ENCODE measurements at places on chromosomes 5 and 9. TPM values are rescaled to one million over a fixed set of nuclear protein-coding genes. Genes with fewer than 3 reads are reported as not detected.

DNA sequence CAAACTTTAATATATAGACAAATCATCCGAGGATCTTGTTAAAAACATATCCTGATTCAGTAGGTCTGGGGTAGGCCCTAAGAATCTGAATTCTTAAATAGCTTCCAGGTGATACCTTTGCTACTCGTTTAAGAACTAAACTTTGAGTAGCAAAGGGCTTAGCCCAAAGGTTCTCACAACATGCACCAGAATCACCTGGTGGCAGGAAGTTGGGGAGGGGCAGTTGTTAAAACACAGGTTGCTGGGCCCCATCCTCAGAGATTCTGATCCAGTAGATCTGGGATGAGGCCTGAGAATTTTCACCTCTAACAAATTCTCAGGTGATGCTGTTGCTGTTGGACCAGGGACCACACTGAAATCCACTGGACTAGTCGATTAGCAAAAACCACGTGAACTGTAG lies 20.0 kb upstream of the RGMB start:
- DNase-seq, result no peak

DNA sequence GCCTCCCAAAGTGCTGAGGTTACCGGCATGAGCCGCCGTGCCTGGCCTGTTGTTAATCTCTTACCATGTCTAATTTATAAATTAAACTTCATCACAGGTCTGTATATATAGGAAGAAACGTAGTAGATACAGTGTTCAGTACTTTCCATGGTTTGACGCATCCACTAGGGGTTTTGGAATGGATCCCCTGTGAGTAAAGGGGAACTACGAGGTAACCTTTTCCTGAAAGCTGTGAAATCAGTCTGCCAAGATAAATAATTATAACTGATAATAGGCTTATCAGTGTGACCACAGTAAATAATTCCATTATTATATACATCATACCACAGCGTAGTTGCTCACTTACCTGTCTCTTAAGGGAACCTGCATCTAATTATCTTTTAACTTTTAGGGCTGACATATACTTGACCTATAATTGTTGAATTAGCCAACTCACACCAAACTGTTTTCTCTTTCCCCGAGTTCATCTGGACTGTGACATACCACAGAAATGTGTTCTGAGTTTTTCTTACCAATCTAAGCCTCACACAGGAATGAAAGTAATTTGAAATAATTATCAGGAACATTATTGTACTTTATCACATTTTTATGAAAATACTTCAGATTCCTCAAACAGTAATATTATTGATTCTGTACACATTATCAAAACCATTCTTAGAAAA lies 42.9 kb downstream of the DAPK1 start:
- no peak for DNase-seq

GRCh38 chr5:1926471-1927341 lies 44.0 kb upstream of the IRX4 start:
- DNase-seq, result no peak

- DNase-seq, result peak; percentile 86
Observed at GRCh38 chr9:1050125-1050895, at the start of gene DMRT2. TSS of gene DMRT2 (plus strand) at chr9:1050357. CDS start at chr9:1051614, 1,257 bp downstream.

DNA sequence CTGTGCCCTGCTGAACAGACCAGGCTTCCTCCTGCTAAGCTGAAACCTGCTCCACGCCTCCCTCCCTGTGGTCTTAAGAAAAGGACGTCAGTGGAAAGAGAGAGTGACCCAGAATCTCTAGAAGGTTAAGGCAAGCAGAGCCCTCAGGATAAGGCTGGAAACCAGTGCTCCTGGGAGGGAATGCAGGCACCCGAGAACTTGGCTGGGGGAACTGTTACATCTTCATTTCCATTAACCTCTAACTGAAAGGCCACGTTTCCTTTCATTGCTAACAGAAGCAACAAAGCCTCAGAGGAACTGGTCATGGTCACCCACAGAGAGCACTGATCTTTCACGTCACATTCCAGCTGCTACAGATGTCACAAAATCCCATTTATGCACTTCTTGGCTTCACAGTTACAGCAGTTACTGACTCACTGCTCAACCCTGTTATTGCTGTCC lies 26.1 kb upstream of the AKNA start:
- no peak for DNase-seq

DNA sequence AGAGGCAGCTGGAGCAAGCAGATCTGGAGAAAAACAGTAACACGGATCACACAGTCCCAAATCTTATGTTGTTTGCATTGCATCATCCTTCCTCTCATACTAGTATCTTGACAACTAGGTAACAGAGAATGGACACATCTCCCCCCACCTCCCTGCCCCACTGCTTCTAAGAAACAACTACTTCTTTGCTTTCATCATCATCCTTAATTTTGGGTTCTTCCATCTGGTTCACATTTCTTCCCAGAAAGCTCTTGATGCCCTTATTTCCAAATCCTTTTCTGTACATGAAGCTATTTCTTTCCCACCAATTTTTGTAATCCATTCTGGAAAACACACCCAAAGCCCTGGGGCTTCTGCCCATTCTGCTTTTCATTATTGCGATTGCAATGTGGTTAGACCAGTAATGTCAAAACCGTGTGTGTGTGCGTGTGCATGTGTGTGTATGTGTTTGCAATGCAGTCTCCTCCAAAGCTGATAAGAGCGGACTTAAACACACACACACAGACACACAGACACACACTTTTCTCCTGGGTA lies 254.7 kb upstream of the SLC30A5 start:
- DNase-seq, result no peak

GRCh38 chr5:111742177-111742994 lies 14.6 kb downstream of the NREP start:
- no peak for DNase-seq

DNA sequence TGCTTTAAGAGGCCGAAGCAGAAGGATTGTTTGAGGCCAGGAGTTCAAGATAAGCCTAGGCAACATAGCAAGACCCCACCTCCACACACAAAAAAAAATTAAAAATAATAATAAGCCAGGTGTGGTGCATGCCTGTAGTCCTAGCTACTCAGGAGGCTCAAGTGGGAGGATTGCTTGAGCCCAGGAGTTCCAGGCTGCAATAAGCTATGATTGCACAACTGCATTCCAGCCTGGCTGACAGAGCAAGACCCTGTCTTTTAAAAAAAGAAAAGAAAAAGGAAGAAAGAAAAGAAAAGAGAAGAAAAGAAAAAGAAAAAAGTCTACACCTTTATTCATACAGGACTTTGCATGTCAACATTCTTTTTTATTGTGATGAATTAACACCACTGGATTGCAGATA lies 2125.8 kb downstream of the MAT2B start:
- no peak for DNase-seq

DNA sequence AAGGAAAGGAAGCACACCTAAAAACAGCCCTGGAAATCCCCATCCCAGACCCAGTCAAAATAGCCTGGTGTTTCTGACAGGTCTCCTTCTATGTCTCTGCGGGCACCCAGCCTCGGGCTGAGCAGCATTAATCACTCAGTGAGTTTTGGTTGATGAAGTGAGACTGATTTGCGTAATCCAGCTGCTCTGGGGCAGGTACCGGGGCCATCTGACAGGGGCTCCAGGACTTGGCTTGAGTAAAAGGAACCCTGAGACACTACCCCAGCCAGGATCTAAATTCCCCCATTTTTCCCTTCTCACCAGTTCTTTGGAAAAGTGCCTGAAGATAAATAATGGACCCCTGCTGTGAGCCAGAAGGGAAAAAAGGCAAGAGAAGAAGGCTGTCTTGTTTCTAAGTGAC lies 596 bp downstream of the SLC28A3 start:
- peak; percentile 50 for DNase-seq

GARNL3 gene
- 18.1 TPM for total RNA-seq

TPRN gene
- total RNA-seq, result 5.4 TPM

GARIN3 gene
- not detected for total RNA-seq

DNA sequence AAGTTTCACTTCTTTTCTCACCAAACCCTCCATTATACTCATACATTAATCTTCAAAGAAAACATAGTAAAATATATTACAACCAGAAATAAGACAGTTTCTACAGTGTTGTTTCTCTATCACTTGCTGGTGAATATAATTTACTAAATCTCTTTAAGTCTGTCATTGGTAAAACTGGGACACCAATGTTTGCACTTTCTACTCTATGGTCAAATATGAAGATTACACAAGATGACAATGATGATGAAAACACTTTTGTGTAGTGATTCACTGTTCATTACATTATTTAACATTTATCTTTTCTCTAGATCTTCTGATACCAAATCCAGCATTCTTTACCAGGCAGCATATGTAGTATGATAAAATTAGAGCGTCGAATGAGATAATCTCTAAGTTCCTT lies 459.1 kb downstream of the DMAC1 start:
- no peak for DNase-seq

- no peak for DNase-seq
Observed at GRCh38 chr9:8329561-8330283, 530.1 kb upstream of the DMAC1 start.

DNA sequence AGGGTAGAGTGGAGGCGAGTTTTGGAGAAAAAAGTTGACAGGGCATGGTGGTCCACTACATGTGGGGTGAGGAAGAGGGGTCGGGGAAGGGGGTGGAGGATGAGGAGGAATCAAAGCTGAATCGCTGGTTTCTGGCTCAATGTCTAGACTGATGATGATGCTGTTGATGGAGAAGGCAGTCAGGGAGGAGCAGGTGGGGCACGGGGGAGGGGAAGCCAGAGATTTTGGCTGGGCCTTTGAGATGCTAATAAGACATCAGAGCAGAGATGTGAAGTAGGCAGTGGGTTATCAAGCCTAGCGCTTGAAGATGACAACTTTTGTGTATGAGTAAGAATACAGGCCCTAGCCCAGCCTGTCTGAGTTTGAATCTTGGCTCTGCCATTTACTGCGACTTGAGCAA lies 32.4 kb upstream of the TTC23L start:
- no peak for DNase-seq

DNA sequence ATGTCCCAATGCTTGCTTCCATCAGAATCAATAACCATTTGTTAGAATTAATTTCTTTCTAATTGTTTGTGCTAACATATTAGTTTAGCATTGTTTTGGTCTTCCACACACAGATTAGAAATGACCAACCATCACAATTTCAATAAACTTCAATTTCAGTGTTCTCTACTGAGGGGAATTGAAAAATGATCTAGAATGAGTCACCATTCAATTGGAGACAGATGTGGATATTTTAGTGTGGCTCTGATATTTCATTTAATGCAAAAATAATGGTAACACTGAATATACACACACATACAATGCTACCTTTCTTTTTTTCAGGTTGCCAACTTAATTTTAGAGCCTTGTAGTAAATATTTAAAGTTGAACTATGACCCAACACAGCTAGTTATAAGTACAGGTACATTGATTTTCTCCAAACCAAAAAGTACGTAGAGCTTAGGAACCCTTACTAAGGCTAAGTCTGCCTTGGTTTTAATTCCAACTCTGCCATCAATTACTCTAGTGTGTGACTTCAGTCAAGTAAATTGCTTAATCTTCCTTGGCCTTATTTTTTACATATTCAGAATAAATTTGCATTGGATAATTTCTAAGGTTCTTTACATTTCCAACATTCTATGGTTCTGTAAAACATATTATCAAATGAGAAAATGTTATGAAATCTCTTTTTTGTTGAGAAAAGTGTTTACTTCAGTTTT lies 143.9 kb downstream of the DMRTA1 start:
- DNase-seq, result no peak

DNA sequence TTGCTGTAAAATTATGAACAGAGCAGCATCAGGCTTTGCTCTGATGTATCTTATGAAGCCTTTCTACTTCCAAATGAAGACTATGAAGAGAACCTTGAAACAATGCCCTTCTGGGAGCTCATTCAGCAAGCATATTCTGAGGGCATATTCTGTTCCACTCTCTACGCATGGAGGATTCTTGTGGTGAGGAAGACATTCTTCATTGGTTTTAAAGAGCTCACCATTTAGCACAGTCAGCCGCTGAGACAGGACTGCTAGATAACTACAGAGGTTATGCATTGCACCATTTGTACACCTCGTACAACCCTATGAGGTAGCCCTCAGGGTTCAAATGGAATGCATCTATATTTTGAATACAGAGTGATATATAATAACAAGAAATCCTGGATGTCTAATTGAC lies 61.0 kb downstream of the INVS start:
- no peak for DNase-seq

- DNase-seq, result no peak
Observed at GRCh38 chr5:177372034-177372896, 12.0 kb upstream of the SLC34A1 start.

IL4 gene
- total RNA-seq, result not detected

FRRS1L gene
- total RNA-seq, result 3.9 TPM

DNA sequence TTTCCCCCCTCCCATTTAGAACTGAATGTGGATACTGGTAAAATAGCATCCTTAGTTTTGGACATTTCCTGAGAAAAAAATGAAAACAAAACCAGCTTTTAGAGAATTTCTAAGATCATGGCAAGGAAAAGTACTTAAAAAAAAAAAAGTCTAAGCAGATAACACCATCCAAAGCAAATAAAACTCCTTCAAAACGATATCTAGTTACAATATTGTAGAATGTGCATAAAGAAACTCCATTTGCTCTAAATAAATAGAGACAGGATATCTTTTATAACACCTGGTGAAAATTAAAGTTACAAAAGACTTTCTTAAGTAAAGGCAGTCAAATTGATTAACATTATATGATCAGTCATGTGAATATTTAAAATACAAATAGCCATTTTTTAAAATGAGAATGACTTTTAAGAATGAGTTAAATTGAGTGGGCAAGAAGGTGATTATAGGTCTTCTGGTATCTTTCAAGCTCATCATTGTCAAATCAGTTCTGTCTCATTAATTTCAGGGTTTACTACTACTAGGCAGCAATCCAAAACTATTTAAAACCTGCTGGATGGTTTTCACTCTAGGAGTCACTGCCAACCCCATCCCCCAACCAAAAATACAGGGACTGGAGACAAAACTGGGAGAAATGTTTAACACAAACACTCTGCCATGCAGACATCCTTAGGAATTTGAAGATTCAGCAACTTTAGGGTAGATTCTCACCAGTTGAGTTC lies 382.6 kb downstream of the ADGRV1 start:
- no peak for DNase-seq

TSTD2 gene
- total RNA-seq, result 22.9 TPM

GRCh38 chr5:120967366-120967765 lies 503.3 kb downstream of the PRR16 start:
- no peak for DNase-seq

MARCHF3 gene
- total RNA-seq, result 17.0 TPM

Measured in right cardiac atrium (tissue), 5 donors.